ENCODE measurements at places on chromosomes 1 and 21.

GRCh38 chr1:29639741-29640427 lies 403.6 kb downstream of the PTPRU start:
- no peak for DNase-seq

GRCh38 chr1:69976896-69977295 lies 228.5 kb downstream of the LRRC40 start:
- DNase-seq, result no peak

DNA sequence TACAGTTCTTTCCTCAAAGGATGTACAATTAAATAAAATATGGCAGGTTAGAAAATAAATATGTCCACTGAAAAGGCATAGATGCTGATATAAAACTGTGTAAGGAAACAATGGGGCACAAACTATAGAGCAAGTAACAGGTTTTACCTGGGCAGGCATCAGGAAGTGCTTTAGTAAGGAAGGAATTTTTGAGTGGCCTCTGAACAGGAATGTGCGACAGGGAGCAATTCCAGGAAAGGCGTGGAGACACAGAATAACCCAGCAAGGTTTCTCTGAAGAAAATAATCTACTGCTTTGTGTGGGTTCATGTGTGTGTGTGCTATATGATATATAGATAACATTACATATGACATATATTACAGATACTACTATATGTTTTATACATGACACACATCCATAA lies 128.4 kb downstream of the RGS21 start:
- DNase-seq, result no peak

DNA sequence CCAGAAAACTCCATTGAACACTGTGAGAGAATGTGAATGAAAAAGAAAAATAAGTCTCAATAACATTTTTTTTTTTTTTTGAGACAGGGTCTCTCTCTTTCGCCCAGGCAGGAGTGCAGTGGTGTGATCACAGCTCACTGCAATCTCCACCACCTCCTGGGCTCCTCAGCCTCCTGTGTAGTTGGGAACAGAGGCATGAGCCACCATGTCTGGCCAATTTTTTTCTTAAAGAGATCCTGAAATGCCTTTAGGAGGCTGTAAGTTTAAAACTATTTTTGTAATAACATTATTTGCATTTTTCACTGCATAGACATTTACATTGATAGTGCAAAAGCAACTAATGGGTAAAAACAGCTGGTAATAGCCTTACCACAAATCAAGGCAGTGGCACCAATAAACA lies 35.3 kb downstream of the GDAP2 start:
- no peak for DNase-seq

DNA sequence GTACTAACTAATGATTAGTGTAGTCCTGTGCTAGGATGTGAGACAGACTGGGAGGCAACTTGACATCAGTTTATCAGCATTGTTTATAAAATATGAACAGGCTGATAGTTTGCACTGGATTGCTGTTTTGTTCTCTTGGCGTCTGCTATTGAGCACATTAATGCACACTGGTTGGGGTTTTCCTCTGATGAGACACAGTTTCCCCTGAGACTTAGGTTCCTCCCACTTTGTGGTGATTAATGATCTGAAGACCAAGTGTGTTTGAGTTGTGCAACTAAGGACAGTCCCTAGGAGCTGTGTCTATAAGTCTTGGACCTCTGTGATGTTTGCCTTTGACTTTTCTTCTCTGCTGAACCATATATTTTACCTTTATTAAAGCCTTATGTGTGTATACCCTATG lies 1015.4 kb downstream of the AMY1C start:
- no peak for DNase-seq

DNA sequence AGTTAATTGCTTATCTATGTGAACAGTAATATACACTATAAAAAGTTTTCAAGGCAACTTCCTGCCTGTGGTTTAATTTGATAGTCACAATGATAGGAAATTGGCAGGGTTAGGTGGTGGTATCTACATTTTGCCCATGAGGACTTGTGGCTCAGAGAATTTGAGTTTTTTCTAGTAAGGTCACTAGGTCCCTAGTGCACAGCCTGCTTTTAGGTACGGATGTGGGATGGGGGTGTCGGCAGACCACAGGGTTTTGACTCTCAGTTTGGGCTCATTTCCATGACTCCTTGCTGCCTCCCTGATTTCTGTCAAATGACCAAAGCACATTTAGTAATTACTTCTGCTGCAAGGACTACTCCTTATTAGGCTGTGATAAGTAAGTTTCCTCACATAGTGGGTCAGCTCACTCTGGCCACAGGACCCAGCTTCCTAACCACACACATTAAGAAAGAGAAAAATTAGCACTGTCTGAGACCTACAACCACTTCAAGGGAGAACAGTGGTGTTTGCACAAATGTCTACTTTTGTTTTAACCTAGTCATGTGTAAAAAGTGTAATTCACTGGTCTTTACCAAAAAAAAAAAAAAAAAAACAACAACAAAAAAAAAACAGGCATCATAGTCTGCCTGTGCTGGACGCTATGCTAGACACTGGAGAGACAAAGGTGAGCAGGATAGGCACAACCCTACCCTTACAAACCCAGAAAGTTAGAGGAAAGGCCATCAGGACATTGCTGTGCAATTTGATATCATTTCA lies 43.7 kb downstream of the MRPL39 start:
- no peak for DNase-seq

GRCh38 chr1:52795464-52795863 lies 47.1 kb upstream of the ZYG11A start:
- no peak for DNase-seq

DNA sequence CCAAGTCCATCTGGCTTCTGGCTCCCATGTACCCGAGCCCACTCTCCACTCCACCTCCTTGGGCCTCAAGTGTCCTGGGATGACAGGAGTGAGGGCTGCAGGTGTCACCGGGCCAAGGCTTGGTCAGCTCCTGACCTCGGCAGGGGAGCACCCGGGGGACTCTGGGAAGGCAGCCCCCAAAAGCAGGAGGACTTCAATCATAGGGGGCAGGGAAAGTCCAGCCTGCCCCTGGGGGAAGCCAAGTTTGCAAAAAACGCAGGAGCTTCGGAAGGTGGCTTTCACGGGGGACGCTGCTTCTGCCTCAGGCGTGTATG lies 56.8 kb downstream of the KCNAB2 start:
- no peak for DNase-seq

GRCh38 chr1:176959191-176959820 lies 205.2 kb downstream of the ASTN1 start:
- no peak for DNase-seq

DNA sequence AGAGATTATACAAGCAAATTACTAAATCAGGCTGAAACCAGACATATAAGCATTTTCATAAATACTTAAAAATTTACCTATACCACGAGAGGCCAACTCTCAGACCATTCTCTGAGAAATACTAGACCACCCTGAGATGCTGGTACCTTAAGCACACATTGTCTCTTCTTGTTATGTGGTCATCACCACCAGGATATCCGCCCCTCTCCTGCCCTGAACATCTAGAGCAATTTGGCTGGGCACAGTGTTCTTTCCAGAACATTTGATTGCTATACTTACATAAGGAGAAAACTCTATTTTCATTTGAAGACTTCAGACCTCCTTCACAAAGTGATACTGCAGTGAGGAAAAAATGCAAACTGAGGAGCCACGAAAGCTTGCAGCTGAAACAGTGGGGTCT lies 36.2 kb upstream of the DUSP10 start:
- DNase-seq, result no peak

DNA sequence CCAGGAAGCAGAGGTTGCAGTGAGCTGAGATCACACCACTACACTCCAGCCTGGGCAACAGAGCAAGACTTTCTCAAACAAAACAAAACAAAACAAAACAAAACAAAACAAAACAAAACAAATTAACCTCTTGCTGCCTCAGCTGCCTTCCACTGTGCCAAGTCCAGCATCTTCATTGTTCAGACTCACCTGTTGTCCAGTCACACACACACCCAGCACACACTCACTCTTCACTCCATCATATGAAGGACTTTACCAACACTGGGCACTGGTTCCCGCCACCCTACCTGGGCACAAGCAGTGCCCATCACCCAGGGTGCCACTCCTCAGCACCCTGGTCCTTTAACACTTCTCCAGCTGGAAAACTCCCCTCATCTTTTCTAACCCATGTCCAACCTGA lies 14.6 kb downstream of the PYCR2 start:
- no peak for DNase-seq

DNA sequence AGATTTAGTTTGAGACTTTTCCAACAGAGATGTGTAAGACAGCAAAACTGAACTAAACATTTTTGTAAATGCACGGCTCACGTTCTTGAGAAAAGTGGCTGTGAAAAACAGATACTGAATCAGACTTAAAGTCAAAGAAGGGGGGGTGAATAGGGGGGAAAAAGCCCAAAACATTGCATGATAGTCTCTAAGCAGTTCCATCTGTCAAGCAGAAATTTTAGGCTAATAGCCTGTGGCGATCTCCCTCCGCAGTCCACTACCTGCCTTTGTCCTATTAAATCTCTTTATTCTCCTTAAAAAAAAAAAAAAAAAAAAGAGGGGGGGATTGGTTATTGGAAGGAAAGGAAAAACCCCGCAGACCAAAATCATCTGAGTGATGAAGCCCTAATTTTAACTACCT lies 217.6 kb upstream of the NFIA start:
- no peak for DNase-seq

DNA sequence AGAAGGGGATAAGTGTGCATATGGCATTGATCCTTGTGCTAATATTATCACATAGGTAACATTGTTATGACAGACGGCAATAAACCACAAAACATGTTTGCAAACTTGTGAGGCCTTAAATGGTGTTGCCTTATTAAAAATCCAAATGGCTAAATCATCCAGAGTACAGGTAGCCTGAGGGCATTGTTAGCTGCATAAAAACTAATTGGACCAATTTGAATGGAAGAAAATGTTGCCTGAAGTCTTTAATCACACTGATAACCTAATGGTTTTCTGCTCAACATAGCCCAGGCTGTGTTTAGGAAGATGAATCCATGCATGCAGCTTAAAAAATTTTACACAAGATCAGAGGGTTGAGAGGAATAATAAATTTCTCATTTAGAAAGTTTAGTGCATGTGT lies 19.4 kb upstream of the LRRC53 start:
- DNase-seq, result no peak

DNA sequence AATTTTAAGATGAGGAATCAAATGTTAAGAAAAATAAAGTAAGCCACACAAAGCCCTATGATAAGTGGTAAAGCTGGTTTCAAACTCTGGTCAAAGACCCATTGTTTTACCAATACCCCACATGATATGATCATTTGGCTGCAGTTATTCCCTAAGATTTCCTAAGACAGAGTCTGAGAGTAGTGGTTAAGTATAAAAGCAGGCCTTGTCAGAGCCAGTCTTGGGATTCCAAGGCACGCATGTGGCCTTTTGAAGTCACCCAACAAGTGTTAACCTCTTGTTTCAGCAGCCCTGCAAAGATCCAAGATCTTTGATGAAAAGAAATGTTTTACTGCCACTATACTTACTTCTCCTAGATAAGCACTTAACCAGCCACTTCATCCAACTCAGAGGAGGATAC lies 159.2 kb downstream of the SIPA1L2 start:
- DNase-seq, result no peak

DNA sequence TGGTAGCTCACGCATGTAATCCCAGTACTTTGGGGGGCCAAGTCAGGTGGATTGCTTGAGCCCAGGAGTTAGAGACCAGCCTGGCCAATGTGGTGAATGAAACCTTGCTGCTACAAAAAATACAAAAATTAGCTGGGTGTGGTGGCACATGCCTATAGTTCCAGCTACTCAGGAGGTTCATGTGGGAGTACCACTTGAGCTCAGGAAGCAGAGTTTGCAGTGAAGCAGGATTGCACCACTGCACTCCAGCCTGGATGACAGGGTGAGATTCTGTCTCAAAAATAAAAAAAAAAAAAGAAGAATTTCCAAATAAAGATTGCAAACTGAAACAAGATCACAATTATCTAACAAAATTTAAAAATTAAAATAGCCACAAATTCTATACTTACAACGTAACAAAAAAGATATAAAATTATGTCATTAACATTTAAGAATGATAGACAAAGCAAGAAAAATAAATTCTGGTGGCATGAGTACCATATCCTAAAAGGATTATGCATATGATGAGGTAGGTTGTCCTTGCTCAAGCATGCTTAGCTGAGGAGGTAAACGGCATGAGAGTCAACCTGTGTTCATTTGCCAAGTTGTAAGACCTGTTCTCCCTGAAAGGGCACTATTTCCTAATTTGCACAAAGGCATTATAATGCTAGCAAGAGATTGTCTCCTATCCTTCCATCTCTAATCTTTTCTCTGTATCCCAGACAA lies 20.2 kb downstream of the IPP start:
- DNase-seq, result no peak

GRCh38 chr1:50497007-50497406 lies 73.8 kb upstream of the DMRTA2 start:
- no peak for DNase-seq

DNA sequence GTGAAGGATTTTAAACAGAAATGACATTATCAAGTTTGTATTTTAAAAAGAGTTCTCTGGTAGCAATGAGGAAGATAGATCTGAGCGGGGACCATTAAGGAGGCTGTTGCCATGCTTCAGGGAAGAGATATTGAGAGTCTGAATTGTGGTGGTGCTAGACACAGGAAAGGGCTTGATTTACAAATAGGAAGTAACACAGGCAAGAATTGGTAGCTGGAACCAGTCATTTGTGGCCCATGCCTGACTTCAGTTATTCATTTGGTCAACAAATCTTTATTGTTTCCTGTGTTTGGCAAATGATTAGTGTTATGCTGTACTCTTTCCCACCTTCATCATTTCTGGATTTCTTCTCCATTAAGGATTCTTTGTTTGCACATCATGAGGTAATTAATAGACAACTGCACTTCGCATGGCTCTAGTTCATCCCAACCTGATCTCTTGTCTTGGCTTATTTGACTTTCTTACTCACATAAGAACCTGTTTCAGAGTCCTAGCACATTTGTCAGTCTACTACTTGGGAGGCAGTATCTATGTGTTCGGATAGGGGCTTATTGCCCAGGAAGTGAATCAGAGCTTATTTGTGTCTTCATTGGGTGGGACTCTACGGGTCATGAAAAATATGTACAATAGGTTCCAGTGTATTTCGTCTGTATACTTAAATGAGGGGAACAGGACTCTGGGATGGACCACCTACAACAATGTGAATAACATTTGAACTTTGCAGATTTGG lies 32.3 kb downstream of the EEIG2 start:
- no peak for DNase-seq

- no peak for DNase-seq
Observed at GRCh38 chr1:53376742-53377437, 49.0 kb upstream of the LRP8 start.

DNA sequence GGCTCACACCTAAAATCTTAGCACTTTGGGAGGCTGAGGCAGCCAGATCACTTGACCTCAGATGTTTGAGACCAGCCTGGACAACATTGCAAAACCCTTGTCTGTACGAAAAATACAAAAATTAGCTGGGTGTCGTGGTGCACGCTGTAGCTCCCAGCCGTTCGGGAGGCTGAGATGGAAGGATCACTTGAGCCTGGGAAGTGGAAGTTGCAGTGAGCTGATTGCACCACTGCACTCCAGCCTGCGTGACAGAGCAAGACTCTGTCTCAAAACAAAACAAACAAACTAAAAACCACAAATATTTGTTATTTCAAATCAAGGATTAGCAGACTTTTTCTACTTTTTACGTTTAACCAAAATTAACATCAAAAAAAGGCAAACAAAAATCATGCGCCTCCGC lies 31.3 kb downstream of the INKA2 start:
- no peak for DNase-seq

- DNase-seq, result no peak
Observed at GRCh38 chr1:222618880-222619596, 1.1 kb downstream of the MIA3 start.

GRCh38 chr1:159921251-159921650 lies 4.1 kb downstream of the TAGLN2 start:
- no peak for DNase-seq

- DNase-seq, result no peak
Observed at GRCh38 chr1:71002709-71003475, 44.7 kb downstream of the PTGER3 start.

GRCh38 chr1:201603613-201604232 lies 64.8 kb downstream of the NAV1 start:
- DNase-seq, result no peak
